ENCODE measurements at places on chromosomes 4 and X.

GRCh38 chr4:125254106-125254505, 60.6 kb upstream of the FAT4 start:
- DNase-seq, result no peak

DNA sequence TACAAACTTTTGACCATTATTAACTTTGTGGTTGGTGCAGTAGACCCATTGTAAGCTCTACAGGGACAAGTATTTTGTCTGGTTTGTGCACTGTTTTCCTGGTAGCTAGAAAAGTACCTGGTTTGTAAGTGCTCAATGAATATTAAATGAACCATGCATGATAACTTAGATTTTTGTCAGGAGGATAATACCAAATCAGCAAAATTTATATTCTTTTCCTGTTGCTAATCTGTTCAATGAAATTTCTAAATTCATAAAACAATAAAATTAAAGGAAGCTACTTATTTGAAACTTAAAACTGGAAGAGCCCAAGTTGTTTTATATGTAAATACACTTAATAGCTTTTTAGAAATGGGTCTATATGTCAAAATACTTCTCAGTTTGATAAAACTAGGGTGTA, 17.6 kb downstream of the HSPA4L start:
- no peak for DNase-seq

GRCh38 chr4:24024157-24024556, 134.3 kb upstream of the PPARGC1A start:
- no peak for DNase-seq

GRCh38 chr4:79247695-79248394, 78.0 kb downstream of the NAA11 start:
- DNase-seq, result no peak

GRCh38 chr4:177264788-177265422, 44.8 kb upstream of the NEIL3 start:
- no peak for DNase-seq

- no peak for DNase-seq
Observed at GRCh38 chrX:112704187-112704586, 24.4 kb upstream of the LHFPL1 start.

DNA sequence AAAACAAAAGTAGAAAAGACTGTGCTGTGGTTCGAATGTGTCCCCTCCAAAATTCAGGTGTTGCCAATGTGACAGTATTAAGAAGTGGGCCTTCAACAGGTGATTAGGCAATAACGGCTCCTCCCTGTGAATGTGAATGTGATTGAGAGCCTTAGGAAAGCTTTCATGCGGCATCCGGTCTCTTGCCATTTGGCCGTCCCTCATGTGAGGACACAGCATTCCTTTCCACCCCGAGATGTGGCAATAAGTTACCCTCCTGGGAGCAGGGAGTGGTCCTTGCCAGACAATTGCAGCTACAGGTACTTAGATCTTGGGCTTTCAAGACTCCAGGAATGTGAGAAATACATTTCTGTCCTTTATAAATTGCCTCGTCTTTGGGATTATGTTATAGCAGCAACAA, 129.3 kb downstream of the CPEB2 start:
- no peak for DNase-seq

DNA sequence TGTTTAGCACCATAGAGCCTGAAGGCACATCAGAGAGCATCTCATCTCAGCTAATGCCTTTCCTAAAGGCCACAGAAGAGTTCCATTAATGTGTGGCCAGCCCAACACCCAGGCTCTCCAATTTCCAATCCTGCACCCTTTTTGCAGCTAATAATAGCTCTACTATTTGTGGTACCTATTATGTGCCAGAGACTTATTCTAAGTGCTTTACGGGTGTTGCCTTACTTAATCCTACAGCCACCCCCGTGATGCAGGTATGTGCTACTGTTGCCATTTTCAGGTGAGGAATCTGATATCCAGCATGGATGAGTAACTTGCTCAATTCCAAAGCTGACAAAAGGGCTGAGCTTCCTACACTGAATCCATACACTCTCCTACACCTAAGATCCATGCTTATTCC, 217.6 kb upstream of the GALNT7 start:
- DNase-seq, result no peak
